ENCODE measurements at places on chromosomes 12 and 14.

GRCh38 chr14:81991998-81992397, 458.3 kb upstream of the SEL1L start:
- DNase-seq, result no peak

DNA sequence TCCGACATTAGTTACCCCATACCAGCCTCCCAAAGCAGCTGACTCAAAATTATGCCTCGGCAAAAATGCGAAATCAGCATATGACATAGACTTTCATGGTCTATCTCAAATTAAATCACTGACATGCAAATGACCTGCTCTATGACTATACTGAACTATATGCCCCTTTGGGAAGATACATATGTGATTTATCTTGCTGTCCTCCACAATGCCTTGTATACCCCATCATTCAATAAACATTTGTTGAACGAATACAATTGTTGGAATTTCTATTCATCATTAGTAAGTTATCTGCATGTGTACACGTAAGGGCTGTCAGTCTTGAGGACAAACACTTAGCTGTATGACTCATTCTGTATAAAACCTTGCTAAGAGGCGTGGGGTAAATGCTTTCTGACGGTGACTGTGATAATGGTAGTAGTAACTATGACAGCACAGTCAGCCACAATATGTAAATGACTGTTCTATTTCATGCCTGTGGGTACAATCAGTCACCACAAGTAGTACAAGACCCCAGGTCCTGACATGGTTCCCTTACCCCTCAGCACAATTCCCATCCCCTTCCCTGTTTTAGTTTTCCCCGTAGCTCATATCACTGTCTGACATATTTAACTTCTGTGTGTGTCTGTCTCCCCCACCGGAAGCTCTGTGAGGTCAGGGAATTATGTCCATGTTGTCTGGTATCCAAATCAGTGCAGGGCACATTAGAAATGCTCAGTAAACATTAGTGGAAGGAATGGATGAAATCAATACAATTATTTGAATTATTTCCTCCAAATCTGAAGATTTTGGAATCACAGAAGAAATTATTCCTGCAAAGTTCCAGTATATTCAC, 42.8 kb downstream of the STXBP6 start:
- DNase-seq, result no peak

GRCh38 chr14:82366803-82367202, 833.1 kb upstream of the SEL1L start:
- peak; percentile 4 for DNase-seq

- DNase-seq, result no peak
These were observed 1.4 kb upstream of the ABCD2 start for GRCh38 chr12:39620659-39621658.

GRCh38 chr12:56299308-56299852, 750 bp downstream of the CS start:
- DNase-seq, result peak; percentile 62

DNA sequence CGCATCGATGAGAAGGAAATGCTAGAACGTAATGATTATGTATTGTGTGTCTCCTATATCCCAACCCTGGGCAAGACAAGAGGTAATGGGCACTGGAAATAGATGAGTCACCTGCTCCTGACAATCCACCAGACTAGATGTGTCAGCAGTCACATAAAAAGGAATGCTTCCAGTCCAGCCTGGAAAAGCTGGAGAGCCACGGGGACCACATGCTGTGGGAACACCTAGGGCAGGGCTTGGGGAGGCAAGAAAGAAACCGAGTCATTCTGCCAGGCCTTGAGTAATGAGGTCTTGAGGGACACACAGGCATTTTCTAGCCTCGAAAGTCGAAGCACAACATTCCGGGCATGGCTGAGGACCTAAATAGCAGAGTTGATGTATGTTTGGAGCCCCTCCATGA, 716.7 kb upstream of the TMEM132C start:
- DNase-seq, result no peak

- DNase-seq, result peak; percentile 42
These were observed 249.7 kb downstream of the FOXG1 start for GRCh38 chr14:29016050-29016900.

- DNase-seq, result no peak
These were observed 13.7 kb downstream of the ATXN7L3B start for GRCh38 chr12:74551291-74551690.

DNA sequence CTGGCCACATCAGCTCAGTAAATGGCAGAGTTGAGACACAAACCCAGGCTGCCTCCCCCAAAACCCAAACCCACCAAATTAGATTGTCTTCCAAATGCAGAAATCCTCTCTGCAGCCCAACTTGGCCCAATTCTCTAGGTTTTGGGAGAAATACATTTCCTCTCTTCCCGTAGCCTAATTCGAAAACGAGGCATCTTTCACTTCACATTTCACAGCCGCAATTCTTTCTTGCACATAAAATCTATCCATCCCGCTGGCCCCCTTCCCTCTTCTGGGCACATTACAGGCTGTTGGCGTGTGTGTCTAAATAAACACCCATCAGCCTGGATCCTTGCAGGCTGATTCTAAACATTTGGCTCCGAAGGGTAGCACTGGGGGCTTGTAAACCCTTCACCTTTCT, 83.8 kb upstream of the VRK1 start:
- no peak for DNase-seq

- no peak for DNase-seq
These were observed 202.6 kb upstream of the LRFN5 start for GRCh38 chr14:41404126-41404525.

- no peak for DNase-seq
These were observed 18.2 kb downstream of the IFNG-AS1 start for GRCh38 chr12:68007466-68007865.

DNA sequence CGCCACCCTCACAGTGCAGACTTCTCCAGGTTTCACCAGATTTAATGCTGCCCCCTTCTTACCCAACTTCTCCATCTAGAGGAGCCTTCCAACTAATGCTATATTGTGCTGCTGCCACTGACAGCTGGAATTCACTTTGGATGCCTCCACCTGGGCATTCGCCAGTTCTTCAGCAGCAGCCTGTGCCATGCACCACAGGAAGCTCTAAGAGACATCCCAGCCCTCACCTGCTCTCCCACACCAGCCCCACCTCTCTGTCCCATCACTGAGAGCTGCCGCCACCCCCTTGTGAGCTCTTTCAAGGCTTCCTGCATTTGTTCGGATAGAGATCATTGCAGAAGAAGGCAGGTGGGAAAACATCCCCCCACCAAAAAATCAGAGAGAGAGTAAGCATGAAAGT, 4.6 kb upstream of the KRT2 start:
- no peak for DNase-seq

DNA sequence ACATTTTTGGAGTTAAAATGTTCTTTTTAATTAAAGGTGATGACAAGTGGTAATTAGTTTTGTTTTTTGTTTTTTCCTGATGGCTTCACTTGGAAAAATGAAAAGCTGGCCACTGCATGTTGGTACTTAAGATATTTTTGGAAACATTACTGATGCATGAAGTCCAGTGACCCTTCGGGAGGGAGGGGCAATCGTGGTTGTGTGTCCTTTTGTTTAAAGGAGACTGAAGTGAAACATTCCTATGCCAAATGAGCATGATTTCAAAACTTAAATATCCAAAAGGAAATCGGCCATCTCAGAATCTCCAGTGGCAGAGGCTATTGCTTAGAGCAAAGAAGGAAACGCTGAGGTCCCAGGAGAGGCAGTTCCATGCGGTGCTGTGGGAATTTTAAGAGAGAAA, 20.1 kb downstream of the LTBP2 start:
- DNase-seq, result no peak

GRCh38 chr14:50362764-50363713, 33.6 kb downstream of the CDKL1 start:
- no peak for DNase-seq

DNA sequence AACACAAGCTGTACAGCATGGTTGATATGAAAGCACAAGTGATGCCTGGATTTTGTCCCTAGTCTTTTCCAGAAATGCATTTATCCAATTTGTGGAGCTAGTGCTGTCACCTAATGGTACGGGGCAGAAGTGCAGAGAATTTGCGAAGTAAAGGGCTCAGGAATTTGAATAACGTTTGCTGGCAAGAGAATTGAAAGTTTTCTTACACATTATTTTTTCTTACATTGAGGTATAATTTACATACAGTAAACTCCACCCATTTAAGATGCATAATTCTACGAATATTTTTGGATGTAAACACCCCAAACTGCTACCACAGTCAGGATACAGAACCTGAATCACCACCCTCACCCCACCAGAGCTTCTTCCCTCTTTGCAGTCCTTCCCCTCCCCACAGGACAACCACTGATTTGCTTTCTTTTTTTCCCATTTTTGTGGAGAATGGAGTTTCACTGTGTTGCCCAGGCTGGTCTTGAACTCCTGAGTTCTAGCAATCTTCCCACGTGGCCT, 3.5 kb downstream of the AICDA start:
- DNase-seq, result peak; percentile 62

GRCh38 chr14:100076133-100076532, 10.9 kb downstream of the EVL start:
- peak; percentile 96 for DNase-seq

DNA sequence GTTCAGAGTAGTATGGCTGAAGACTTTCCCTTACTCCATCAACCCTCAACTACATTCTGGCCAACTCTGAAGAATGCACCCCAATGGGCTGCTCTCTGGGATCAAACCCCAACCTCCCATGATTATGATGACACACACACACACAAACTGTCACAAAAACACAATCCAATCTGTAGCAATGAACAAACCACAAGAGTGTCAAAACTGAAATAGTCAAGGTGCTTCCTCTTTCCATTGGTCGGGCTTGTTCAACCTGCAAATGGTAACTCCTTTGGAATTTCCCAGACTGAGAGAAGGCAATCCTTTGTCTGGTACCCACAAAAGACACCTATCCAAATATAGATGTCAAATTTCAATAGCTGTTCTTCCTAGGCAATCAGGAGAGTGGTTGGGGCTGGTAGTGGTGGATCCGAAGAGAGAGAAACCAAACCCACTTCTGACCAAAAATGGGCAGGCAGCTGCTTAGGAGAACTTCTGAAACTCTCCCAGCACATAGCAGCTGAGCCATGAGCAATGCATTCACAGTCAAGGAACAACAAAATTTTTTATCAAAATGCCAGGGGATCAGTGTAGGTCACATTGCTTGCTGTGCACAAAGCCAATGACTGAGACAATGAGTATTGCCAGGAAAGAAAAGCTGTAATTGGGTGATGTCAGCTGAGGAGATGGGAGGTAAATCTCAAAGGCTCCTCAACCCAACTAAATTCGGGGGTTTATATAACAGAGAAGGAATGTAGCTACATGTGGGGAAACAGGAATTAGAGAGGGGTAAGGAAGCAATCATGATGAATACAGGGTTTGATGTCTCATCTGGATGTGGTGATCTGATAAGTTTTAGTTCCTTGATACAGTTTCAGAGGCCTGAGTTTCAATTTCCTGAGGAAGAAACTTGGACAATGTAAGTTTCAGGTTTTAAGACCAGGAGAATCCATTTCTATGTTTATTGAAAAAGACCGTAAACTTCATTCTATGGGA, 191.4 kb downstream of the KITLG start:
- DNase-seq, result peak; percentile 20

DNA sequence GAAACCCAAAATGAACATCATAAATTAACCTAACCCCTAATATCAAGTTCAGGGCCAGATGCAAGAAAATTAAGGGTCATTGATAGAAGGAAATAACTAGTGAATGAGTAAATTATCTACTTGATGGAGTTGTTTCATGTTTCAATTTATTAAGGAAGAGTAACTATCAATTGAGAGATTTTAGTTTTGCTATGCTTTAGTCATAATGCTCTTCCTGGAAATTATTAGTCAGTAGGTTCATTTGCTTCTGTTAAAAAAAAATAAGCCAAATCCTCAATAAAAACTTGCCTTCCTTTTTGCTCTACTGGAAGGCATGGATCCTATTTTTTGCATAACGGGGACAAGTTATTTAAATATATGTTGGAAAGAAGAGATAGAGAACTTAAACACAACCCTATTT, 59.0 kb upstream of the HIF1A start:
- no peak for DNase-seq

DNA sequence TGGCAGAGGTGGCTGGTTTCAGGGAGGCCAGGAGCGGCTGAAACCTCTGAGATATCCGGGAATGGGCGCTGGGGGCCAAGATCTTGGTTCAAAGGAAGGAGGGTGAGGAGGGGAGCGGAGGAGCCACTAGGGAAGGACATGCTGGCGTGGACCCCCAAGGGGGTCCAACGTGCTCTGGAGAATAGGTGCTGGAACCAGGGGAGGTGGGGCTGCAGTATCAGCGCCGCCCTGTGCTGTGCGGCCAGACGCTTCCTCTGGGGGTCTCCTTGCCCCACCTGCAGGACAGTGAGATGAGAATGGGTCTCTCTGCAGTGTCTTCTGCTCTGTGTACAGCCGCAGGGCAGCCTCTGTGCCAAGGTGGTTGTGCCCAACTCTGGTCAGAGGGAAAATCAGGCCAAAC, 2.5 kb downstream of the FAM181A start:
- no peak for DNase-seq

GRCh38 chr14:32635061-32635719, 303.5 kb upstream of the NPAS3 start:
- DNase-seq, result no peak
